ENCODE measurements at places on chromosomes 5 and 9.

- no peak for DNase-seq
Observed at GRCh38 chr9:129354498-129354897, 176.4 kb upstream of the IER5L start.

GRCh38 chr5:8843771-8844170 lies 702.1 kb downstream of the SEMA5A start:
- no peak for DNase-seq

DNA sequence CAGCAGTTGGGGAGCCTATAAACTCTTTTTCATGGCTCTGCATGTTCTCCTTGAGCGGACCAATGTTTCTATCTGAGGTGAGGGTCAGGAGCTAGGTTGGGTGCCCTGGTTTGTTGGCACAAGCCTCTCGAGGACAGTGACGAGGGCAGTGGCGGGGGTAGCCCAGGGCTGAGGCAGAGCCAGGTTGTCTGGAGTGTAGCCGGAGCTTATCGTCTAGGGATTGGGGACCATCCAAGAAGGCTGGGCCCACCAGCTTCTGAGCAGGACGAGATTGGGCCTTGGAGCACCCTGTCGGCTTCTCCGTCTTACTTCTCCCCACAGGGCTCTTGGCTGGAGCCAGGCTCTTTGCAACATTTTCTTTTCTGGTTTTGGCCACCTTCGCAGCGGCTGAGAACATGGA lies 13.2 kb upstream of the CCL21 start:
- DNase-seq = no peak

- DNase-seq = no peak
Observed at GRCh38 chr9:758146-758545, 83.4 kb upstream of the DMRT1 start.

GRCh38 chr9:132197856-132198550 lies 36.1 kb downstream of the NTNG2 start:
- no peak for DNase-seq

- no peak for DNase-seq
Observed at GRCh38 chr9:76219560-76220151, 174.6 kb downstream of the RFK start.

GRCh38 chr5:65050826-65051498 lies 282.2 kb downstream of the CWC27 start:
- no peak for DNase-seq

- DNase-seq = peak; percentile 92
Observed at GRCh38 chr5:151234476-151235238, 10.8 kb upstream of the CCDC69 start.

GRCh38 chr9:104980039-104980654 lies 52.2 kb upstream of the ABCA1 start:
- no peak for DNase-seq

DNA sequence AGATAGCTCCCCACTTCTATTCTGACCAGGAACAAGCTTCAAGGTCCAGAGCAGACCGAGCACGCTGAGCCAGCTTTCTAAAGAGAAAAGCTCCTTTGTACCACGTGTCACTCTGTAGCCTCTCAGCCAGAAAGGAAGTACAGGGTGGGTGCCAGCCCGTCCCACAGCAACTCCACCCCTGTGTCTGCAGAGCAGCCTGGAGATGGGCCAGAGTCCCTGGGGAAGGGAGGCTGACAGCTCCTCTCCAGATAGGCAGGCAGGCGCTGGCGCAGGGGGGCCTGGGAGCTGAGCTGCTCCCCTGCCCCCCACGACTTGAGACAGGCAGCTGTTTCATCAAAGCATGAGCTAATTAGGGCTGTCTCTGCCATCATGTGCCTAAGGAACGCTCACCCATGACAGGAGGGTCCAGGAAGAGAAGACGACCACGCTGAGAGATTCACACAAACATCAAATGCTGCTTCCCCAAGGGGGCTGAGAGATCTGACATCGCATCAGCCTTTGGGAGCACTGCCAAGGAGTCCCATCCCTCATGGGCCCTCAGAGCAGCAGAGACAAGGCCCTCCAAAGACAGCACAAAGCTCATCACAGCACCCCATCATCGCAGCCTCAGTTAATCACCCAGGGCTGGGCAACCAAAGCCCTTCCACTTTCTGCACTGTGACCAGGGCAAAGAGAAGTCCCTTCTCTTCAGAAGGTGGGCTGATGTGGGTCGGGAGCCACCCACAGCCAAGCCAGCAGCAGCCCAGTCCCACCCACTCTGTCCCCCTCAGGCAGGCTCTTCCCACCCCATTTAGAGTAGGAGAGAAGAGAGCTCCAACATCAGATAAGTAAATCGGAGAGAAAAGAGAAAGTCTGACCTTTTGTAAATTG lies 78.5 kb upstream of the LRRTM2 start:
- peak; percentile 90 for DNase-seq

DNA sequence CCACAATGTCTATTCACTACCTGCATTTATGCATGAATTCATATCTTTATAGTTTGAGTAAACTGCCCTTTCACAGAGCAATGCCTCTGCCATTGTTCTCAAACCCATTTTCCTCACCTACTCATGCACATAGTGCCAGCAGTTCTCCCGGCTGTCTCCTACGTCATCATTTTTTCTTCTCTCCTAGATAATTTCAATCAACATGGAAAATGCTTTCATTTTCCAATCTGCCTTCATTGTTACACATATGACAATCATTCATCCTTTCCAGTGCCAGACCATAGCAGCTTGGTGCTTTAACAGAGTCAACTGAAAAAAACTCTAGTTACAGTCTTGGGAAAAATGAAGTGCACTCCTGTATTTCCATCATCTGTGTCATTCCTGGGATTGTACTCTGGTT lies 514.8 kb upstream of the CTNND2 start:
- DNase-seq = no peak

- no peak for DNase-seq
Observed at GRCh38 chr5:79077680-79078365, 8.3 kb downstream of the BHMT2 start.

DNA sequence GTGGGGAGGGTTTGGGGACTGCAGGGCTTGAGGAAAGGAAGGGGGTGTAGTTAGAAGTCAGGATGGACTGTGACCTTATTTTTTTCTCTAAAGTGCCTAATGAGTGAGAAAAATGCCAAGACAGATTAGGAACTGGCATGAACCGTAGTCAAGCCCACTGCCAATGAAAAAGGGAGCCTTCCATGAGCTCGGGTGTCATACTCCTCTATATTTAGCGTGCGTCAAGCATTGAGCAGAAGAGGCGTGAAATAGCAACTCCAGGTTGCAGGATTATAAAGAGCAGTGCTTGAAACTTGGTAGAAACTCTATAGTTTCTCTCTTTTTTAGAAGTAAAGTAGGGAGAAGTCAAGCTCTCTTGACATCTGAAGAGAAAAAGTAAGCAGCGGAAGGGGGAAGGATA lies 1.8 kb downstream of the SGCD start:
- DNase-seq = no peak

DNA sequence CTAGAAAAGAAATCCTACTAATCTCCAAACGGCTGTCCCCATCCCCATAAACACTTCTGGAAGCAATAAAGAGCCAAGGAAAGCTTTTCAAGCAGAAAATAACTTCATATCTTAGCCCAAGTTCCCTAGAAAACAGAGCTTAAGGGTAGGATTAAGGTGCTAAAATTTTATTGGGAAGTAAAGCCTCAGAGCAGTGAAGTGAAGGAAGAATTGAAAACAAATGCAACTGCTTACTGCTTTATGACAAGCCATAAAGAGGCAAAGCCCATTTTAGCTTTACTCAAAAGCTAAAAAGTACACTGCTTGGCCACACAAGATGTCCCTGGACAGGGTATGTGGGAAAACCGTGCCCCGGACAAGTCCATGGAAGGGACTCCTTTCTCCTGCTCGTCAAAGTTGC lies 59.7 kb downstream of the APTX start:
- no peak for DNase-seq

DNA sequence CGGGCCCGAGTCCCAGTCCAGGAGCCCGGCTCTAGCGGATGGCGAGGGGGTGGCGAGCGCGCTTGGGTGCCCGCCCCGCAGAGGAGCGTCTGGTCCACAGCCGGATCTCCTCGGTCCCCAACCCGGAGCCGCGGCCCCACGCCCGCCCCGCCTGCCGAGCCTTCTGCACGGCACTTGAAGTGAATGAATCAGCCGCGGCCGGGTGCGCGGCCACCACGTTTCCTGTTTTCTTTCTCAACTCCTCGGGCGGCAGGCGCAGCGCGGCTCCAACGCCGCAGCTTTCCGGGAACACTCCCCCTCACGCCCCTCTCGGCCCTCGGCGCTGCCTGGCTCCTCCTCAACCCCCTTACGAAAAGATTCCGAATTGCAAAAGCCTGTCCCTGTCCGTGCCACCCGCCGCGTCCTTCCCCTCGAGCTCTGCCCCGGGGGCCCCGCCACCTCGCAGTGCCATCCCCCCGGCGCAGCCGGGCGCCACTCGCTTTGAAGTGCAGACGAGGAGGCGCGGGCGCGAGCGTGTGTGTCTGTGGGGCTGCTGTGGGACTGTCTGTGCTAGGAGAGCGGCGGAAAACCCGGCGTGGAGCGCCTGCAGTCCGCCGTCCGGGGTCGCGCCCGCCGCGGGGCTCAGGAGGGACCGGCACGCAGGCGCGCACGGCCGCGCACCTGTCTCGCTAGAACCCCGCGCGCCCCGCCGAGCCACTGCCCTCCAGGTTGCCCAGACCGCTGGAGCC lies 456.6 kb downstream of the RAB3C start:
- DNase-seq = peak; percentile 96

Measured in spleen (tissue), 13 donors.